Hepatocyte (in vitro differentiated cells): ENCODE measurements at places on chromosomes 12 and 14. TPM values are rescaled to one million over a fixed set of nuclear protein-coding genes. Genes with fewer than 3 reads are reported as not detected.

DNA sequence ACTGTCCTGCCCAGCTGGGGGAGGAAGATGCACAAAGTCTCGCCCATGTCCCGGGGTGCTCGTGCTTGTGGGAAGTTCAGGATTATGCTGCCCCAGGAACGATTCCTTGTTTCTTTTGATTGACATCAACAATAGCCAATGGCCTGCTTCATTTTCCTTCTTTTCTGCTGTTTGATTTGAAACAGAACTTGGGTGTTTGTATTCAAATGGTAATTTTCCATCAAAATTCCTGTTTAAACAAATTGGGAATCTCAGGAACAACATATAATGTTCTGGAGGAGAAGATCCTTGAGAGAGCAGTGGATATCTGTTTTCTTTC lies 97.4 kb downstream of the ADGRD1 start:
- DNase-seq, result no peak

DNA sequence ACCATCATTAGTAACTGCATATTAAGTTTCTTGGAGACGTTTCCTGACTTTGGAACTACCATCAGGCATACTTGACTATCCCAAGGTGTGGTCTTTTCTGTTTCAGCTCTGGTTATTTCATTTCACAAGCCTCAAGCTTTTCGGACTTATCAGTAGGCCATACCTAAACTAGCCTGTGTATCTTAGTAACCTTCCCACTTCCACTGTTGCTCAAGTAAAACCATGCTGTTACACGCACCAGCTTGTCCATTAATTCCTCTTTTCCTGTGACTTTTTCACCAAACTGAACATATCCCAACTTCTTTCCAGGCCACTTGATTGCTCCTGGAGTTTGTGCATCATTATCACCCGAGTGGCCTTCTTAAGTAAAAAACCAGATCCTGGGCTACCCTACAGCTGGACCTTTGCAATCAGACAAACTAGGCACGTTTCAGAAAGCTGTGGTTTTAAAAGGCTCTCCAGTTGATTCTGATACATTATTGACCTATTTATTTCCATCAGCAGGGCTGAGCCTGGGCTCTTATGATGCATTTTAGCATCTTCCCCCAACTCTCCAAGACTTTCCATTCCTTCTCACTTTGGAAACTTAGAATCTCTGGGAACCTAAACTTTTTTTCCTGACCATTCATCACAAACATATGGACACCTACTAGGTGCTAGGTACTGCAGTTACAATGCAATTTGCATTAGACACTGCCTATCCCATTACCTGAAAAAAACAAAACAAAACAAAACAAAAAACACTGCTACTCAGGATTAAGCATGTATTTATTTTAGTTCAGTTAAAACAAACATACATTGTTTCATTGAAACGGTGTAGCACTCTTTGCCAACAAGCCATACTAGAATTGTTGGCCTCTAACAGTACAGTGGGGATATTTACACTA lies 14.9 kb downstream of the SLC38A2 start:
- no peak for DNase-seq

- DNase-seq, result no peak
Observed at GRCh38 chr12:89230376-89231315, 121.7 kb downstream of the DUSP6 start.

GRCh38 chr12:109052414-109053323 lies at the start of gene USP30:
USP30 (plus strand) TSS chr12:109052576; CDS start chr12:109052679, 103 bp downstream.
- DNase-seq, result peak; percentile 91

DNA sequence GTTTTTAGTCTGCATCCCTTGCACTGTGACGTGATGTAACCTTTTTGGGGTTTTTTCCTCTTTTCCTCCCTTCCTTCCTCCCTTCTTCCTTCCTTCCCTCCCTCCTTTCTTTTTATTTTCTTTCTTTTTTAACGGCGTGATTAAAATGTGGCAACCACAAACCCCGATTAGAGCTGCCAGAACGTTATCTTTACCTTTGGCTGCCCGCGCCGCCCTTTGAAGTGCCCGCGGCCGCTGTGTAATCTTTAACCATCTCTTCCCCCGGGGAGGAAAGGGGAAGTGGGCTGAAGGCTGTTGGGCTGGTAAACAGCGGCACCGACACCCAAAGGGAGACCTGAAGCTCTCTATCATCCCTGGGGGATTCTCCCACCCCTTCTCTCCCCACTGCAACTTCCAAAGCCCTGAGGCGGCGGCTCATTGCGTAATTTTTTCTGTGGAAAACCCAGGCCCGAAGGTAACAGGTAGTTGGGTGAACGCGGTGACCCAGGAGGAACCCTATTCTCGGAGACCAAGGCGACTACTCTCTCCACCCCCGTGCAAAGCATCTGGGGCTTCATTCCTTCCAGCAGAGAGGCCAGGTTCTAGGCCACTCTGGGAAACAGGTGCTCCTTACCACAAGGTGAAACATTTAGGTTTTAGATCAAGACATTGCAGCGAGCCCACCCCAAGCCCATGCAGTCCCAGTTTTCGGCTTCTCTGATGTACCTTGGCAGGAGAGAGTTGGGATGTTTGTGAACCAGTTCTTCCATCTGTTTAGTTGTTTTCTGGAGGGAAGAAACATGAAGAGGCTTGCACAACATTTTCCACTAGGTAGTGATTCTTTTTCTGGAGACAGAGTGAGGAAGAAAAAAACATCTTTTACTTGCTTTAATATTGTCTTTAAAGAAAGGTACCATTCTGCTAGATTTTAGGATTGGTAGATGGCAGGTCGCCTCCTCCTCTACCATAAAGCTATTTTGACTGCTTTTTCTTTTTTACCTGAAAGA lies 1.5 kb downstream of the LGR5 start:
- DNase-seq, result peak; percentile 30

DNA sequence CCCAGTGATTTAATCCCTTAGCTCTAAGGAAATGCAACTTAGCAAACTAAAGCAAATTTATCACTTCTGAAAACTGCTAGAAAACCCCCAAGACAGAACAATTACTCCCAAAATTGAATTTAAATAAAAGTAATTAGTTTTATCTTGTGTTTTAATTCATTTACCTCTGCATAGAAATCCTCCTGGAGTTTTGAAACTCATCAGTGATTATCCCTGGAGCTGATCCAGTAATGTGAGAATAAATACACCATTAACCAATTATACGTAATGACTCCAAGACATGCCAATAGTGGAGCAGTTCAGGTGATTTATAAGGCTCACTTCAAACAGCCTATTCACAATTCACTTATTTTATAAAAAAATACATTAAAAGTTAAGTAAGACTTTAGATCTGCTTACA lies 855.3 kb upstream of the FLRT2 start:
- DNase-seq, result no peak

DNA sequence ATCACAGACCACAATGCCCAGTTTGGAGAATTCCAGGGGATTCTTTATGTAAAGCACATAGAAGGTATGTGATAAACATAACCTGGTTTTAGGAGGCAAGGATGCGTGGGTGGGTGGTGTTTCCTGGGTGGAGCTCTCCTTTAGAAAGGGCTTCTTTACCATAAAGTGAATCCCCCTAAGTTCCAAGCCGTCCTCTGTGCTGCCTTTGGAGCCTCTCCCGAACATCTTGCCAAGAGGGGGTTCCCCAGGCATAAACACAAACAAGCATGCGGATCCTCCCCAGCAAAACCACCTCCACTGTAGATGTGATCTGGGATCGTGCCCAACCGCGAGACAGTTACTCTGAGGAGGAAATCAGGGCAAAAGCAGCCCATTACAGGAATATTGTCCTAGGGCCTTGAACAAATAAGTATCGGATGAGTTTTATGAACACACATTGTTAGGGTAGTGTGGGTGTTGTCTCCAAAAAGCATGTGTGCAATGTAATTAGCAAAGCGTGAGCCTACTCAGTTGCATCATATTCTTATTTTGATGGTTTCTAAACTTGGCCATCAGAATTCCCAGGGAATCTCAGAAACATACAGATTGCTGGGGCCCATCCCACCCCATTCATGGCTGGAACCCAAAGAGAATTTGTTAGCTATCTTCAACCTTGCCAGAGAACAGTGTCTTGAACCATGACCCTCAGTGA lies 48.8 kb upstream of the CORO1C start:
- no peak for DNase-seq

DNA sequence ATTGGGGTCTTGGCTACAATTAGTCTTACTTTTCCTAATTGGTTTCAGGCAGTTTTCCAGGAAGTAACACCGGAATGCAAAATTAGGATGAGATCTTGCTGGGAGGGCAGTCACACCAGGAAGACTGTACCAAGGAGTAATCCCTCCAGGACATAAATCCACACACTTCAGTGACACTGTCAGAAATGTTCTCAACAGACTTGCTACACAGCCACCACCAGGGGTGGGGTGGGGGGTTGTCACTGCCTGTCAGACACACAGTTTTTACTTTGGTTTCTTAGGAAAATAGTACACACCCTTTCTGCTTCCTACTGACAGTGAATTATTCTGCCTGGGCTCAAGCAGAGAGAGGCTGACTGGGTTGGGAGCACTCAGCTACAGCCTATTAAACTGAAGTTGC lies 102.9 kb upstream of the CCDC196 start:
- DNase-seq, result no peak

GRCh38 chr14:93955850-93956481 lies 20.4 kb downstream of the ASB2 start:
- DNase-seq, result no peak

DNA sequence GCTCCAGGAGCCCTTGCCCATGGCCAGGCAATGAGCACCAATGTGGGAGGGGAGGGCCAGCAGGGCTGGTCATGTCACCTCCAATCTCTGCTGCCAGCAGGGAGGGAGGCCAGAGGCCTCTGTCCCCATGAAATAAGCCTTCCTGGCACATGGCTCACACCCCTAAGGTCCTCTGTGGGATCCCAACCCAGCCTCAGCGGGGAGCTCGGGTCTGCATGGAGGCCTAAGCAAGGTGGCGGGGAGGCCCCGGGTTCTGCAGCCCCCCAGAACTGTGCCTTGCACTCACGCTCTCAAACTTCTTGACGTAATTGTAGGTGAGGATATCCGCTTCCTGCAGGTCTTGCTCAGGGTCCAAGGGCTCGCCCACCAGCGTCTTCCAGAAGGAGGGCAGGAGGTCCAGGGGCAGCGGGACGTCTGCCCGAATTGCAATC lies 41.7 kb downstream of the TRAFD1 start:
- DNase-seq, result no peak

DNA sequence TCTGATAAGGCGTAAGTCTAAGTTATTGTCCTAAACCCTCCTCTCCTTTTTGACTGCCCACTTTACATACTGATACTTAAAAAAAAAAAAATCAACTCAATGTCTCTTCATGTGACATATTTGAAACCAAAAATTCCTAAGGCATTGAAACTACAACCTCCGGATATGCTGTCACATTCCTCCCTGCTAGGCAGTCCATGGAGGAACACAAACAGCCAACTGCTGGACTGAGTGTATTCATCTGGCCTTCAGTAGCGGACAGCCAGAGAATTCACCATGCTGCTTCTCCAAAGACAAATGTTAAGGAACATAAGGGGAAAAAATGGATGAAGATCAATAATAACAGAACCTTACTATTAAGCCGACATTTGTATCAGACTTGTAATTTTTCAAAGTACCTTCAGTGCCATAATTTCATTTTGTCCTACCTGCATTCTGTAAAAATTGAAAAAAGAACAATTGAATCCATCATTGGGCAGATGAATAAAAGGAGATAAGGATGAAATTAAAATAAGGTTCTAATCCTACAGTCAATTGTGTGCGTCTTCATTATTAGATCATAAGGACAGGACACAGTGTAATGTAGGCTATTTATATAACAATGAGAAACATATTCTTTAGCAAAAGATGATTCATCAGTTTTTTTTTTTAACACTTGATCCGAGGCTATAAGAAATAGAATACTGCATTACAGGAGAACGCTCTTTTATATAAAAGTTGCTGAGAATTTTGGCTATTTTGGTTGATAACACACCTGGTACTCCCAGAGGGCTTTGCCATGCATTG lies 12.2 kb downstream of the RERG start:
- DNase-seq, result no peak

- peak; percentile 56 for DNase-seq
Observed at GRCh38 chr12:57149245-57149900, 2.0 kb upstream of the LRP1-AS start.

- no peak for DNase-seq
Observed at GRCh38 chr14:68367536-68367935, 425.3 kb downstream of the ZFP36L1 start.

DNA sequence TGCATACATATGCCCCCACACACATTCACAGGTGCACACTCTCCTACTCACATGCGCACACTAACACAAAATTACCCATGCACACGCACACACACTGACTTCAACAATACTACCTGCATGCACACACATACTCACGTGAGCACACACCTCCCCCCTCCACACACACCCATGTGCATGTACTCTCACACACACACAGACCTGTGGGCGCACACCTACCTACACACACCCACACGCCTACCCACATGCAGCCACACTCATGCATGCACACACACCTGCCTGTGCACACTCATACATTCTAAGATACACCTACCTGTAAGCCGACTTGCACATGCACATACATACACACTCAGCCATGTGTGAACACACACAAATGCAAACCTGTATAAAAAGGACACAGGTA lies 97.3 kb upstream of the GSC start:
- DNase-seq, result no peak

DNA sequence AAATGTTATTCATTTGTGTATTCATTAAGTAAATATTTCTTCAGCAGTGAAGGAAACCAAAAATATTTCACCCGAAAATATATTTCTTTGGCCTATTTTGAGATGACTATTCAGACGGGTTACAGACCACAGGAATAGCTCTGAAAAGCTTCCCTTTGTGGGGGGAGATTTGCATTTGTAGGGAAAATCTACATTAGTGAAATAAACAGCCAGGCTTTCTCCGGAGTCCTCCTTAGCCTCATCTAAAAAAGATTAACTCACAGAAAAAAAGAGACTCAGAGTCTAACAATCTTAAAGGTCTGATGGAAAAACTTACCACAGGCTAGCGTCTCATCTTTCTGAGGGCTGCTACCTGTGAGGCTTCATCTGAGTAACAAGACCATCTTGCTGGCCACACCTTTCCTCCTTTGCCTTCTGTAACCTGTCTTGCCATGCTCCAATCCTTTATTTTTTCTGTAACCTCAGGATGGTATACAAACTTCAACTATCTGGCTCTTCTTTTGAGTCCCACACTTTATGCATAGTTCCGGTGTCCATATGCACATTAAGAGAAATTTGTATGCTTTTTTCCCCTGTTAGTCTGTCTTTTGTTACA lies 100.7 kb downstream of the CNTN1 start:
- no peak for DNase-seq

DNA sequence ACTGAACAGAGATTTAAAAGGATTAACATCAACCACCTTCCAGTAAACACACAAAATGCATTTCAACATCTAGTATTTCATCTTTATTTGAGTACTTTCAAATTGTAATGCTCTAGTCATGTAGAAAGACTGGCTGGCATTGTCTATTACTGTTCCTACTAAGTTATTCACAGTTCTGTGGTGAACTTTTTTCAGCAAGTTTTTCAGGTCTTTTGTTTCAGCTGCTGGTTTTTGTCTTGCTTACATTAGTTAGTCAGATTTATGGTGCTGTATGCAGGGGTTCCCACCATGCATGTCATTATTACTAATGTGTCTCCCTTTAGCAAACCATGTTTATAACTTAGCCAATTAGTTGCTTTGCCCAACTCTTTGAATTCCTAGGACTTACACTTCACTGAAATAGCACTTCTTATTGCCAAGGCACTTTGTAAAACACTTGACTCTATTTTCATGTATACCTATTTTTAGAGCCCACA lies 253.4 kb upstream of the KITLG start:
- DNase-seq, result no peak

The MANSC4 gene
- not detected in 2 replicates for polyA plus RNA-seq

The TAS2R7 gene
- not detected in 2 replicates for polyA plus RNA-seq

The ALG10B gene
- 1.6 and 2.5 TPM in 2 replicates for polyA plus RNA-seq

The NKX2-1 gene
- 2.2 and 7.3 TPM in 2 replicates for polyA plus RNA-seq

The C12orf56 gene
- 0.56 and 1.4 TPM in 2 replicates for polyA plus RNA-seq

The MGAT4C gene
- 4.8 and 4.9 TPM in 2 replicates for polyA plus RNA-seq

The GALNT16 gene
- polyA plus RNA-seq, result 1.7 and 2.6 TPM in 2 replicates

The ZC3H14 gene
- polyA plus RNA-seq, result 39.9 and 44.0 TPM in 2 replicates

The KHNYN gene
- polyA plus RNA-seq, result 36.4 and 39.6 TPM in 2 replicates

The KRT4 gene
- polyA plus RNA-seq, result 4.2 and 7.2 TPM in 2 replicates

The ERG28 gene
- polyA plus RNA-seq, result 65.7 and 74.4 TPM in 2 replicates
